ENCODE measurements at places on chromosomes 16 and 17. TPM values are rescaled to one million over a fixed set of nuclear protein-coding genes. Genes with fewer than 3 reads are reported as not detected.

Gene ITGAD
- 0.39 TPM for total RNA-seq

DNA sequence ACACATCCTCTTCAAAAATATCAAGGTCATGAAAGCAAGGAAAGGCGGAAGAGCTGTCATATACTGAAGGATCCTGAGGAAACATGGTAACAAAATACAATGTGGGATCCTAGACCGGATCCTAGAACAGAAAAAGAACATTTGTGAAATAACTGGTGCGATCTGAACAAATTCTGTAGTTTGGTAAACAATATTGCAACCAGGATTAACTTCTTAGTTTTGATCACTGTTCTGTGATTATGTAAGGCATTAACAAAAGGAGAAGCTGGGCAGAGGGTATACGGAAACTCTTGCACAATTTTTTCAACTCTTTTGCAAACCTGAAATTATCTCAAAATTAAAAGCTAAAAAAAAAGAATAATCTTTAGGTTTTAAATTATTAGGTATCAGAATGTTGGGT lies 109.7 kb downstream of the TRIM37 start:
- no peak overlapping the region for H3K4me3 ChIP-seq
- no peak for DNase-seq
- no peaks in the 10 kb centered on the region for H3K27me3 ChIP-seq
- peaks cover 24% of the 10 kb centered on the region for H3K4me1 ChIP-seq
- no peak overlapping the region for H3K27ac ChIP-seq
- no peaks in the 10 kb centered on the region for H3K36me3 ChIP-seq

DNA sequence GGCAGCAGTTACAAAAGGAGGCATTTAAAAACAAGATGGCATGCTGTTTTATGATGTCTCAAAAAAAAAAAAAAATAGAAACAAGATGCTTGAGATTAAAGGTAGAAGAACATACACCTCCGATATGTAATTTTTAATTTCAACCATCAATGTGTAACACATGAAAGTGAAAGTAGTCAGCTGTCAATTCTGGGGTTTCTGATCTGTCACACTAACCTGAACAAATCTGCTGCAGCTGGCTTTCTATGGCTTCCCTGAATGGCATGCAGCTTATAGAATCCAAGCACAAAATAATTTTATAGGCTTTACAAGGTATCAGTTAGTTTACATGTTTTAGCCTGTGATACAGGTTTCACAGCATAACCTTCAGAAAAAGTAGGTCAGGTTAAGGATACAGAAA lies 13.5 kb downstream of the GLYR1 start:
- H3K36me3 ChIP-seq: peaks cover 40% of the 10 kb centered on the region
- H3K27ac ChIP-seq: no peak overlapping the region
- H3K4me1 ChIP-seq: no peaks in the 10 kb centered on the region

DNA sequence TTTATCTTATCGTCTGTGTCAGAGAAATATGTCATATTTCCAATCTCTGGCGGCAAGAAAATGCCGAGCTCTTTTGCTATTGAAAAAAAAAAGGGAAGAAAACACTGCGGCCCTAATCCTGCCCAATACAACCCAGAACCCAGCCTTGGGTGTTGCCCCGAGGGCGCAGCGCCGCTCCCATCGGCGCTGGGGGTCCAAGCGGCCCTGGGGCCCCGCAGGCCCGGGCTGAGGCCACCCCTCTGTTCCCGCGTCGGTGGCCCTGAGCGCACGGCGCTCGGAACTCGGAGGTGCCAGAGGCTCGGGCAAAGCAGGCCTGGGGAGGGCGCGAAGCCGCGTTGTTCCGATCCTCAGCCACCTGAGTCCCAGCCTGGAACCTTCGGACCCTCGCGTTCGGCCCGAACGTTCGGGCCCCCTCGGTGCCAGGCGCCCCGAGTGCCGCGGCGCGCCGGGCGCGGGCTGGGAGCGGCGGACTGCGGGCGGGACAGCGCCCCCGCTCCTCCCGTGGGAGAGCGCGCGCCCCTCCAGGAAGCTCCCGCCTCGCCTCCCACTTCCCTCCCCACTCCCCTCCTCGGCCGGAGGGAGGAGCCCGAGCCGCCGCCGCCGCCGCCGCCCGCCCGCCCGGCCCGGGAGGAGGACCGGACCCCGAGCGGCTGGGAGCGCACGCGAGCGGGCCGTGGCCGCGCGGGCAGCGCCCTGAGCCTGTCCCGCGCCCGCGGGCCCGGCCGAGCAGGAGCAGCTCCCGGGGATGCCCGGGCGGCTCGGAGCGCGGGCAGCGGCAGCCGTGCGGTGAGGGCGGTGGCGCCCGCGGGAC lies at the start of gene CPNE2:
TSS of gene CPNE2 (plus strand) at position 609 of the 811 bp plus-strand sequence. CDS start 18,160 bp downstream, outside the sequence.
- no peaks in the 10 kb centered on the region for H3K36me3 ChIP-seq
- peak within 1 kb of the TSS; percentile 83 for H3K4me3 ChIP-seq
- H3K27me3 ChIP-seq: no peaks in the 10 kb centered on the region
- peaks cover 33% of the 10 kb centered on the region for H3K4me1 ChIP-seq
- H3K27ac ChIP-seq: peak within 1 kb of the TSS; percentile 77

DNA sequence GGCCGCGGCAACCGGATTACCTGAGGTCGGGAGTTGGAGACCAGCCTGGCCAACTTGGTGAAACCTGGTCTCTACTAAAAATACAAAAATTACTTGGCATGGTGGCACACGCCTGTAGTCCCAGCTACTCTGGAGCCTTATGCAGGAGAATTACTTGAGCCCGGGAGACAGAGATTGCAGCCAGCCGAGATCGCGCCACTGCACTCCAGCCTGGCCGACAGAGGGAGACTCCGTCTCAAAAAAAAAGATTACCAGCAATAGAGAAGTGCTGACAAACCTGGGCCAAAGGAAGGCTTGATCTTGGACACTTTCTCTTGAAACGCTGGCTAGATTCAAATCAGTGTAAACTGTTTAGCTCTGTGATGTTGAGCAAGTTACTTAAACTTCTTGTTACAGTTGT lies 4.3 kb downstream of the MT1H start:
- no peak overlapping the region for H3K27ac ChIP-seq
- H3K4me3 ChIP-seq: no peak overlapping the region
- H3K36me3 ChIP-seq: no peaks in the 10 kb centered on the region
- no peak for DNase-seq

- no peak for DNase-seq
- H3K27me3 ChIP-seq: no peaks in the 10 kb centered on the region
- H3K4me3 ChIP-seq: no peak overlapping the region
- H3K27ac ChIP-seq: no peak overlapping the region
- peaks cover 43% of the 10 kb centered on the region for H3K36me3 ChIP-seq
These were observed 26.0 kb downstream of the SNX29 start for GRCh38 chr16:12002447-12003006.

Gene PNMT
- 3.4 TPM for total RNA-seq

Gene TPPP3
- 9.8 TPM for total RNA-seq

DNA sequence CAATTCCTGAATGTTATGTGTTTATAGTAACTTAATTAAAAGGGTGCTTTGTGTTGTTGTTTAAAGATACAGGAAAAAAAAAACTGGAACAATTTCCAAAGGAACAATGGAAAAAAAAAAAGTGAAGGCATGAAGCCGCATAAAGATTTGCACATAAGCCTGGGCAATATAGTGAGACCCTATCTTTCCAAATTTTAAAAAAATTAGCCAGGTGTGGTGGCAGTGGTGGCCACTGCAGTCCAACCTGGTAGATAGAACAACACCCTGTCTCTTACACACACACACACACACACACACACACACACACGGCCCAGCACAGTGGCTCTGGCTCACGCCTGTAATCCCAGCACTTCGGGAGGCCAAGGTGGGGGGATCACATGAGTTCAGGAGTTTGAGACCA lies 21.9 kb downstream of the GJC1 start:
- no peak overlapping the region for H3K4me3 ChIP-seq
- peaks cover 4% of the 10 kb centered on the region for H3K36me3 ChIP-seq
- no peak overlapping the region for H3K27ac ChIP-seq
- no peak for DNase-seq

DNA sequence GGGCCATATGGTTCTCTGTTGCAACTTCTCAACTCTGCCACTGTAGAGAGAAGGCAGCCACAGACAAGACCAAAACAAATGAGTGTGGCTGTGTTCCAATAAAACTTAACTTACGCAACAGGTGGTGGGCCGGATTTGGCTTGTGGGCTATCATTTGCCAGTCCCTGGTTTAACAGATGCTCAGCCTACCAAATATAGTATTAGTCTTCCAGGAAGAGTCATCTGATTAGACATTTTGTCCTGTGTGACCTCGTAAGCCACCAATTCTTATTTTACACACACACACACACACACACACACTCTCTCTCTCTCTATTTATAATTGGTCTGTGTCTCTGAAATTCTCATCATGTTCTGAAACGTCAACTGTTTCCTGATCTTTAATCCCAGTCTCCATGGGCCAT lies 245.9 kb downstream of the XYLT1 start:
- H3K36me3 ChIP-seq: no peaks in the 10 kb centered on the region
- no peak overlapping the region for H3K4me3 ChIP-seq
- H3K4me1 ChIP-seq: peaks cover 20% of the 10 kb centered on the region
- no peaks in the 10 kb centered on the region for H3K27me3 ChIP-seq

Gene KRT31
- total RNA-seq: not detected

Gene NPIPA5
- total RNA-seq: 9.1 TPM

Gene IRX6
- total RNA-seq: 2.1 TPM

GRCh38 chr16:73321853-73322252 lies 273.9 kb upstream of the ZFHX3 start:
- H3K27ac ChIP-seq: no peak overlapping the region
- H3K4me1 ChIP-seq: no peaks in the 10 kb centered on the region
- no peaks in the 10 kb centered on the region for H3K27me3 ChIP-seq
- DNase-seq: no peak

DNA sequence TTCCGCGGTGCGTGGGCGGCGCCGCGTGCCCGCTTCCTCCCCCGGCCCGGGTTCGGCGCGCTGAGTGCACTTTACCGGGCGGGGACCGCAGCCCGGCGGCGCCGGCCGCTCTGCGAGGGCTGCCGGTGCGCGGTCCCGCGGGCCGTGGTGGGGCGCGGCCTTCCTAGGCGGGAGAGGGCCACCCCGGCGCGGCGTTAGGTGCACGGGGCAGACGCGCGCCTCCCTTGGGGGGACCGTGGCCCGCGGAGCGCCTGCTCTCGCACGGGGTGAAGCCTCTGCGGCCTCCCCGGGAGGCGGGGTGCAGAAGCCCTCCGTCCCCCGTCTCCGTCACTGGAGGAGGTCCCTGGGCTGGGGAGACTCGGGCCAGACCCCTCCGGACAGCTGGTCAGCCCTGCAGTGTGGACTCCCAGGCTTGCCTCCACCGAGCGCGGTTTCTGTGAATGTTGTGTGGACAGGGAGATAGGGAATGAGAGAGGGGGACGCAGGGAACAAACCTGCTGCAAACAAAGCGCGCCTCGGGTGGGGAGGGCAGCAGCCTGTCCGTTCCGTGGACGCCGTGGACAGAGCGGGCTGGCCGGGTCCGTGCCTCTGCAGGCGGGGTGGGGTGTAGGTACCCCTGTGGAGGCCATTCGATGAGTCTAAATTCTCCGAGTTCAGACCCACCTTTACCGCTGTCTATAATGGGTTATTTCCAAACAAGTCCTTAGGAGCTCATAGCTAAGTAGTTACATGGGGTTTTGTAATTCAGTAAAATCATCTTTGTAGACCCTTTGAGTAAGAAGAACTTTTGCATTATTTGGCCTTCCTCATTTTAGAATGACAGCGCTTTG lies 721 bp downstream of the TBCD start:
- H3K4me3 ChIP-seq: peak overlapping the region; percentile 68
- peak overlapping the region; percentile 86 for H3K27ac ChIP-seq
- no peaks in the 10 kb centered on the region for H3K27me3 ChIP-seq

DNA sequence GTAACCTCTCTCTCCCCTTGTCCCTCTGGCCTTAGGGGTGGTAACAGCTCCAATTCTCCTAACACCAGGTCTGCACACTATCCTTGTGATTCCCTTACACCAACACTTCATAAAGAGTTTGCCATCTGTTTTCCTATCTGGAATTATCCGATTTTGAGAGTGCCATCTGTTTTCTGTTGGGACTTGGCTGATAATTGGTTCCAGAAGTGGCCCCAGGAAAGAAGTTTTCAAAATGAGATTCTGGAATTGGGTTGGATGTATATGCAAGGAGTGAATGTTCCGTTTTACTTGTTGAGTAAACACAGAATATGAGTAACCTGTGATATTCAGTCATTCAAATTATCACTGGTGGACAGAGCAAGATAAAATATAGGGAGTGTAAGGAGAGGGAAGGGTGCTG lies 134.1 kb upstream of the HS3ST3A1 start:
- H3K27ac ChIP-seq: no peak overlapping the region
- H3K4me1 ChIP-seq: no peaks in the 10 kb centered on the region
- no peaks in the 10 kb centered on the region for H3K36me3 ChIP-seq
- no peaks in the 10 kb centered on the region for H3K27me3 ChIP-seq
- no peak overlapping the region for H3K4me3 ChIP-seq

- H3K36me3 ChIP-seq: no peaks in the 10 kb centered on the region
- no peak overlapping the region for H3K27ac ChIP-seq
- peaks cover 38% of the 10 kb centered on the region for H3K4me1 ChIP-seq
- DNase-seq: no peak
- no peak overlapping the region for H3K4me3 ChIP-seq
- H3K27me3 ChIP-seq: no peaks in the 10 kb centered on the region
These were observed 9.3 kb downstream of the TBC1D24 start for GRCh38 chr16:2483939-2484897.

GRCh38 chr16:53973021-53973420 lies 269.1 kb downstream of the FTO start:
- peaks cover 25% of the 10 kb centered on the region for H3K4me1 ChIP-seq
- H3K27ac ChIP-seq: peak overlapping the region; percentile 35
- H3K4me3 ChIP-seq: no peak overlapping the region
- no peaks in the 10 kb centered on the region for H3K27me3 ChIP-seq

DNA sequence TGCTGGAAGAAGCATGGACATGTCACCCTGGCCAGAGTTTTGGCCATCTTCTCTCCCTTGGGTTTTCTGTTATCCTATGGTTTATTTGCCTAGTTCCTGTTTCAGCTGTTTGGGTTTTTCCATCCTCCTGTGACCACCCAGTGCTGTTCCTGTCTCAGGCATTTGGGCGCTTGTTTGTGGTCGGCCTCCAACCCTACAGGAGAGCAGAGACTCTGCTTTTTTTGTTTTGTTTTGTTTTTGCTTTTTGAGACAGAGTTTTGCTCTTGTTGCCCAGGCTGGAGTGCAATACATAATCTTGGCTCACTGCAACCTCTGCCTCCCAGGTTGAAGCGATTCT lies 3.3 kb upstream of the ZC3H7A start:
- no peak for DNase-seq
- H3K27ac ChIP-seq: no peak overlapping the region
- H3K4me3 ChIP-seq: no peak overlapping the region
- no peaks in the 10 kb centered on the region for H3K36me3 ChIP-seq
- H3K27me3 ChIP-seq: no peaks in the 10 kb centered on the region

DNA sequence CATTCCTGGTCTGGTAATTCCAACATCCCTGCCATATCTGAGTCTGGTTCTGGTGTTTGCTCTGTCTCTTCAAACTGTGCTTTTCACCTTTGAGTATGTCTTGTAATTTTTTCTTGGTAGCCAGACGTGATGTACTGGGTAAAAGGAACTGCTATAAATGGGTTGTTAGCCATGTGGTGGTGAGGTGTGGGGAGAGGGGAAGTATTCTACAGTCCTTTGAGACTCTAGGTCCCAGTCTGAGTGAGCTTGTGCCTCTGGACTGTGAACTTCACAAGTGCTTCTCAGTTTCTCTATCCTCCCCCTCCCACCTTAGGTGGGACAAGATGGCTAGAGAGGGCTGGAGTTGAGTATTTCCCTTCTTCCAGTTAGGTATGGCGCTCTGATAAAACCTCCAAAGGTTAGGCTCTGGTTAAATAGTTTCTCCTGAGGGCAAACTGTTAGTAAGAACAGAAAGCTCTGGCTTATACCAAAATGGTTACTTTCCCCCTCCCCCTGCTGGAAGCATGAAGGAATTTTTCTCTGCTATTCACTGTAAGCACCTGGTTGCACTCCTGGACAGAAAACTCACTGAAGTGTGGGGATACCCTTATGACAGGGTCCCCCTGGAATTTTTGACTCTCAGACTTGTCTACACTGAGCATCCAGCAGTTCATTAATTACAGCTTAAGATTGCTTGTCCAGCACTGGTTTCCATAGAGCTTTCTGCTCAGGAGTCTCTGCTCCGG lies 87.8 kb downstream of the MARCHF10 start:
- DNase-seq: no peak
- H3K27me3 ChIP-seq: no peaks in the 10 kb centered on the region
- H3K27ac ChIP-seq: no peak overlapping the region
- no peaks in the 10 kb centered on the region for H3K36me3 ChIP-seq
- peaks cover 7% of the 10 kb centered on the region for H3K4me1 ChIP-seq

Data from heart right ventricle (tissue), 16 donors.